Adipose tissue (tissue), 3 donors: ENCODE measurements at places on chromosomes 5 and 9. TPM values are rescaled to one million over a fixed set of nuclear protein-coding genes. Genes with fewer than 3 reads are reported as not detected.

Gene FOXD4L3
- polyA plus RNA-seq: not detected

Gene PDGFRB
- 102 TPM for polyA plus RNA-seq

Gene PCDHB11
- polyA plus RNA-seq: 1.0 TPM

Gene PDCD1LG2
- polyA plus RNA-seq: 1.6 TPM

Gene SHROOM1
- 8.3 TPM for polyA plus RNA-seq

Gene LRRC70
- polyA plus RNA-seq: 14.7 TPM

Gene PROP1
- polyA plus RNA-seq: not detected

Gene LCN2
- 9.5 TPM for polyA plus RNA-seq
